ENCODE measurements at places on chromosomes 4 and X. TPM values are rescaled to one million over a fixed set of nuclear protein-coding genes. Genes with fewer than 3 reads are reported as not detected.
A peak's percentile ranks its signal among the peaks of the same experiment; 100 is the strongest.

Gene CENPC
- total RNA-seq: 48.4 TPM

Gene SOWAHB
- total RNA-seq: 0.06 TPM

Gene TACR3
- 0.28 TPM for total RNA-seq

DNA sequence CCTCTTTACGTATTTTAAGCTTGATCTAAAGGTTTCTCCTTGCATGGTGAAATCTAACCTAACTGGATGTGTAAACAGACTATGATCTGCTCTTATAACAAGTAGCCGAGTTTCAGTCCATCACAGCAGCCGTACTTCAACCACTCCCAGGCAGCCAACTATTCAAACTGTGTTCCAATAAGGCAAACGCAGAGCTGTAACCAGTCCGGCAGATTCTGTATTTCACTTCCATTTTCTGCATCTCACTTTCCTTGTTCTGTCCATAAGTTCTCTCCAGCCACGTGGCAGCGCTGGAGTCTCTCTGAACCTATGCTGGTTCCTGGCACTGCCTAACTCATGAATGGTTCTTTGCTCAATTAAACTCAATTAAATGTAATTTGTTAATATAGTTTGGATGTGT is 132.6 kb downstream of the FHDC1 start:
- peaks cover 22% of the 10 kb centered on the region for H3K4me1 ChIP-seq
- H3K36me3 ChIP-seq: no peaks in the 10 kb centered on the region
- H3K27ac ChIP-seq: no peak overlapping the region
- DNase-seq: no peak

- no peak overlapping the region for H3K4me3 ChIP-seq
- peaks cover 10% of the 10 kb centered on the region for H3K4me1 ChIP-seq
- H3K27me3 ChIP-seq: no peaks in the 10 kb centered on the region
Measured at GRCh38 chrX:10017872-10018271, 50.7 kb downstream of the CLDN34 start.

DNA sequence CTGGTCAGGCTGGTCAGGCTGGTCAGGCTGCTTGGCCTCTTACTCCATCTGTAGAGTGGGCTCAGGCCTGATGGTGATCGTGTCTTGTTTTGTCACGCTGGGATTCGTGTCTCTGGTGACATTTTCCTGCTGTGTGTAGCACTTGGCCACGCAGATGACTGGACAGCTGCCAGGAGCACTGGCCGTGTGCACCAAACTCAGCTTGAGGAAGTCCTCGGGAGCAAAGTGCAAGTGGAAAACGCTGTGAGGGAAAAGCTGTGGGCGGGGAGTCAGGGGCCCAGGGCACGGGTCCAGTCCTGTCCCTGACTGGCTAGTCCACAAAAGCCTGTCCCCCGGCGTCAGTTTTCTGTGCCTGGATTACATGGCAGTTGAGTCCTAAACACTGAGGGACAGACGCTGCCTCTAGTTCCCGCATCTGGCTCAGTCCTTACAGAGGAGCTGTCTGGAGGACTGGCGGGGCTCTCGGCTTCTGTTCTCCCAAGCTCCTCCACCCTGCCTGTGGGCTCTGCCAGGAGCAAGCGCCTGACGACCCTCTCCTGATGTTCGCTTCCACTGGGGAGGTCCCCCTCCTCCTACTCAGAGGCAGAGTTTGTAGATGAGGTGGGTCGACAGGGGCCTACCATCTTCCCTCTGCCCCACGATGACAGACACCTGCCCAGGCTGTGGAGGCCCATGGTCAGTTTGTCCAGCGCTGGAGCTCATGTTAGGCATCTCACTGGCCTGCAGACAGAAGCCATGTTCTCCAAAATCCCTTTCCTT is 35.9 kb upstream of the GRPEL1 start:
- H3K4me1 ChIP-seq: peaks cover 5% of the 10 kb centered on the region
- peak overlapping the region; percentile 60 for H3K4me3 ChIP-seq
- peak; percentile 76 for DNase-seq
- H3K27me3 ChIP-seq: peaks cover 5% of the 10 kb centered on the region

DNA sequence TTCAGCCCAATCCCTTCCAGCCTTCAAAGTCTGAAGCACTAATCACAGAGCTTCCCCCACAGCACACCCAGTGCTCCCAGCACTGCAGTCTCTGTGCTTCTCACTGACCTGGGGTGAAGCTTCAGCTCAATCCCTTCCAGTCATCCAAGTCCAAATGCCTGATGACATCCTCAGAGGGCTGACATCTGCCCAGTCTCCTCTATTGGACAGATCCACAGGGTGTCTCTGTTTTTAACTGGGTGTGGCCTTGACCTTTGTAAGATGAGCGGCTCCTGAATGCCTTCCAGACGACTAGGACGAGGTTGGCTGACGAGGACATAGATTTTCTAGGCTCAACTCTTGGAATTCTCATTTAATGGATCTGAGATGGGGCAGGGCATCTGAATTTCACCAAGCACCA is 7.6 kb upstream of the SLC2A9 start:
- no peak for DNase-seq
- no peaks in the 10 kb centered on the region for H3K36me3 ChIP-seq
- H3K27me3 ChIP-seq: peaks cover 6% of the 10 kb centered on the region
- peaks cover 13% of the 10 kb centered on the region for H3K4me1 ChIP-seq
- H3K4me3 ChIP-seq: no peak overlapping the region

- peak overlapping the region; percentile 20 for H3K27ac ChIP-seq
- peaks cover 49% of the 10 kb centered on the region for H3K4me1 ChIP-seq
- H3K27me3 ChIP-seq: no peaks in the 10 kb centered on the region
- no peaks in the 10 kb centered on the region for H3K36me3 ChIP-seq
- DNase-seq: peak; percentile 56
Measured at GRCh38 chr4:168812806-168813205, 197.2 kb downstream of the CBR4 start.
